ENCODE measurements at places on chromosomes 7 and 10.
A peak's percentile ranks its signal among the peaks of the same experiment; 100 is the strongest.

DNA sequence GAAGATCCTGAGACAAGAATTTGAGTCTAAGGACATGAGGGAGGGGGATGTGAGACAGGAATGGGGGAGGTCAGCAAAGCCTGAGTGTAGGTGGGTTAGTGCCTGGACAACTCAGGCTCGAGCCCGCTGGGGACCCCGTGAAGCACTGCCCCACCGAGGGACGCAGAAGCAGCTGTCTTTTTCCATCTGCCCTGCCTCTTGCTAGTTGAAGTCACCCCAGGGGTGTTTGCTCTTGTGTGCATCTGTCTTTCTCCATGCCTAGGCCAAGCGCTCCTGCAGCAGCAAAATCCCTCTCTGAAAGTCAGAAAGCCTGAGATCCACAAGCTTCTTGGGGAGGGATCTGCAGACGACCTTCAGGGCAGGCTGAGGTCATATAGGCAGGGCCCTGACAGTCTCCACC is 79.0 kb upstream of the CELF2 start:
- no peak for DNase-seq

DNA sequence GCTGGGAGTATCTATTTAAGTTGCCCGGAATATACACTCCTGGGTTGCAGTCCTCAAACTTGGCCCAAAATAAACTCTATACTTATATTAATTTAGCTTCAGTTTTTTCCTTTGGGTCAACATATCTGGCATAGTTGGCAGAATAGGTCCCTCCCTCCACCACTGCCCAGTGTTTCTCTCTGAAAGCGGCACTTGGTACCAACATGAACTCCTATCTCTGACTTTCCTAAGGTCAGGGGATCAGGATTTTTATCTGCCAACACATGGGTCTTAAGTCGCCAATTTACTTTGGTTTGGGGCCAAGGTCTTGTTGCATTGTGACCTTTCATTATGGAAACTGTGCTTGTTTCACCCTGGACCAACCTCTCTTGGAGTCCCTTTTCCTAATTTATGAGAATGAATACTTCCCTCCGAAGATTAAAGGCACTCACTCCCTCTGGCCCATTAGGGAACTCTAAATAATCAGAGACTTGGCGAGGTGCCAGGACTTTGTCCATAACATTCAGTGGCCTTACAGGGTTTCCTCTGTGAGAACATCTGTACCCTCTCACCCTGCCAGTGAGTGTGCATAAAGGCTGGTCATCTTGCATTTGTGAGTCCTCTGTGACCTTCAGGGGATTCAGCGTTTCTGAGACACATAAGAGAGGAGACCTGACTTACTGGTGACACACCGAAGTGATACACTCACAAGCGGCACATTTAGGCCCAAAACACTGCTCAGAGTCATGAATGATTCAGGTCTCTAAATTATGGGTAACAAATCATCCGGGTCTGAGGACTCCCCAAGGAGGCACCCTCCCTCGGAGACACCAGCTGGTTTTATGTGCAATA is 19.7 kb upstream of the FKBP9 start:
- DNase-seq, result no peak

DNA sequence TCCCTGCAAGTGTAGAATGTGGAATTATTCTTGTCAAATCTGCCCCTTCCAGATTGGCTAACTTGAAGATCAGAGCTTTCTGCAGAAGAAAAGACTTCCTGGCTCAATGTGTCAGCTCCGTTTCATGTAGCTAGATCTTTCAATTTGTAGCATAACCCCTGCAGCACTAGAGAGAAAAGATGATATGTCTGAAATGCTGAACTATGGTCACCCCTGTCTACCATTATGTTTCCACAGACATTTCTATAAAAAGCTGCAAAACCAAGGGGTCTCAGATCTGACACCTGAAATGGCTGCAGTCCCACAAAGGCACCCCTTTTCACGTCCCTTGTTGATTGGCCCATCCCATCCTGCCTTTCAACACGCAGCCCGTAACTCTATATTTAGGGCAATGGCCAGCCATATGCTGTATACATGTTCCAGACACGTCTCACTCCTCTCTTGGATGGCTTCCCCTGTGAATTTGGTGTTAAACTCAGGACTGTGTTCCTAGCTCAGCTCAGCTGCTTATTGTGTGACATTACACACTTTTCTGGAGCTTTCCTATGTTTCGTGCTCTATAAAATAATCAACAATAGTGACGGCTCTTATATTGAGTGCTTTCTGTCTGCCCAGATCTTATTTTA is 648.6 kb upstream of the CELF2 start:
- DNase-seq, result no peak

GRCh38 chr10:68251625-68252495 is 19.9 kb upstream of the ATOH7 start:
- no peak for DNase-seq

GRCh38 chr10:109647627-109648026 is 275.7 kb downstream of the XPNPEP1 start:
- DNase-seq, result no peak

- no peak for DNase-seq
Measured at GRCh38 chr7:6614953-6615722, at the start of gene ZNF853. Gene ZNF853 (plus strand): TSS chr7:6615610. CDS start chr7:6616175, 565 bp downstream.

GRCh38 chr7:159091041-159091440 is 53.6 kb downstream of the VIPR2 start:
- no peak for DNase-seq

GRCh38 chr10:103620352-103620740 is 126.8 kb downstream of the NEURL1 start:
- no peak for DNase-seq

GRCh38 chr10:70886921-70887665 is 1.3 kb downstream of the PCBD1 start:
- DNase-seq, result no peak

DNA sequence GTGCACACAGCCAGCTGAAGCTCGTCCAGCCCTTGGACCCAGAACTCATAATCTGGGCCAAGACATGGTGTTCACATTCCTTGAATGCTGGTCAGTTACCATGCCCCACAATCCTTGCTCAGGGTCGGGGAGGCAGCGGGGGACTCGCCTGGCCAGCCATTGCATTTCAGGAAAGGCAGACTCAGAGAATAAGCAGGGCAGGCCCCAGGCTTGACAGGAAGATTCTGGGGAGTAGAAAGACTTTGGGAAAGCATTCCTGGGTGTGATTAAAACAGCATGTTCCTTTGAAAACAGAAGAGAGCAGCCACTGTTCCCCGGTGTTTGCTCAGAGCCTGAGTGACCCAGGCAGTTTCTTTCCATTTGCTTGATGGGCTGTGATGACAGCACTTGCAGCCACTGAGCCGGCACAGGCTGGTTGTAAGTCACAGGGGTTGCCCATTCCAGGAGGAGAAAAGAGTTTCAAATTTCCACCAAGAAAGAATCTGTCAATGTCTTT is 473.7 kb downstream of the TYW1 start:
- no peak for DNase-seq

DNA sequence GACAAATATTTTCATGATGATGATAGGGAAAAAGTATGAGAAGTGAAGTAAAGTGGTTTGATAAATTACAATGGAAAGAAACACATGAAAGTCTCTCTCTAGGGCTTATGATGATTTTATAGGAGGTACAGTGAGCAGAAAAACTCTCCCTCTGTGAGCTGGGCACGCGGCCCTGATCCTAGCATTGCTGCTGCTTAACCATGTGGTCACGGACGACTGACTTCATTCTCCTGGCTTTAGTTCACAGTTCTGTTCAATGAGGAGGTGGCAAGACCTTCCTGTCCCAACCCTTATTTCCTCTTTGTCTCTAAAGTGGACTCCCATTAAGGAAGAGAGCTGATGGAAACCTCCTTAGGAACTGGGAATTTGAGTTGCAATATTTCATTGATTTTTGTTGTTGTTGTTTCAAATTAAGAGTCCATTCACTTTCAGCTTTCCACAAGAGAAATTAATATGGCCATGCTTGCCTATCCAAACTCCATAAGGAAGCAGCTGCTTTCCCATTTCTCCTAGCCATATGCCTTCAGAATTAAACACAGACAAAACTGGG is 8.2 kb upstream of the PON3 start:
- no peak for DNase-seq

- peak; percentile 58 for DNase-seq
Measured at GRCh38 chr10:93288679-93289634, 193.2 kb downstream of the MYOF start.

DNA sequence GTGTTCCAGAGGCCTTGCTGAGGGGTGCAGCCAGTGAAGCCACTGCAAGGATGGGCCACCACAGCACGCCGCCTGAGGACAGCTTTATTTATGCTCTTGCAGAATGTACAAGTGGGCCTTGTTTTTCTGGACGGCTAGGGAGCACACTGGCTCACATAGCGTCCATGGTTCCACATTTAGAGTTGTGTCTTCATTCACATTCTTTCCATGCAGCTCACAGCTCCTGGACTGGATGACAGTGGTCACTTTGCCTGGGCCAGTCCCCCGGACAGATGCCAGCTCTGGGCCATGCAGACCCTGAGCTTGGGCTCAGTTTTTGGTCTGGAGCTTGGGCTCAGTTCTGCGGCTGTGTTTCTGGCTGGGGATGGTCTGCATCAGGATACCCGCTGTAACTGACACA is 2.6 kb upstream of the C10orf71 start:
- DNase-seq, result no peak

- no peak for DNase-seq
Measured at GRCh38 chr10:104331208-104331838, 6.9 kb downstream of the ITPRIP start.

- DNase-seq, result no peak
Measured at GRCh38 chr10:22319980-22320558, 830 bp upstream of the BMI1 start.

GRCh38 chr7:80439894-80440821 is 71.7 kb downstream of the GNAT3 start:
- no peak for DNase-seq

Measured in activated CD4-positive, alpha-beta T cell treated with anti-CD3 and anti-CD28 coated beads, Interleukin-2, Interleukin-4, amounts not matched to agents 100 ng/mL and 50 ng/mL, durations not matched to agents 16 hours and 8 hours (primary cell).